Activated T-helper 17 cell treated with anti-CD3 and anti-CD28 coated beads, Interleukin-2, amount 50 U/mL, for 72 hours (primary cell): ENCODE measurements at places on chromosomes 16 and 17. TPM values are rescaled to one million over a fixed set of nuclear protein-coding genes. Genes with fewer than 3 reads are reported as not detected.

DNA sequence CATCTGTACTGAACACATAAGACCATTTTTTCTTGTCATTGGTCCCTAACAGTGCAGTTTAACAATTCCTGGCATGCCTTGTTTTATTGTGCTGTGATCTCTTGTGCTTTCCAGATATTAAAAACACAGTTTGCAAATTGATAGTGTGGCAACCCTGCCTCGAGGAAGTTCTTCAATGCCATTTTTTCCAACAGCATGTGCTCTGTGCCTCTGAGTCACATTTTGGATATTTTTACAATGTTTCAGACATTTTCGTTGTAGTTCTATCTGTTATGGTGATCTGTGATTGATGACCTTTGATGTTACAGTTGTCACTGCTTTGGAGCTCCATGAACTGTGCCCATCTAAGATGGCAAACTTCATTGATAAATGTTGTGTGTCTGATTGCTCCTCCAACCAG is 66.2 kb downstream of the GOSR1 start:
- no peak for ATAC-seq

Gene ANKRD40CL
- not detected for total RNA-seq

DNA sequence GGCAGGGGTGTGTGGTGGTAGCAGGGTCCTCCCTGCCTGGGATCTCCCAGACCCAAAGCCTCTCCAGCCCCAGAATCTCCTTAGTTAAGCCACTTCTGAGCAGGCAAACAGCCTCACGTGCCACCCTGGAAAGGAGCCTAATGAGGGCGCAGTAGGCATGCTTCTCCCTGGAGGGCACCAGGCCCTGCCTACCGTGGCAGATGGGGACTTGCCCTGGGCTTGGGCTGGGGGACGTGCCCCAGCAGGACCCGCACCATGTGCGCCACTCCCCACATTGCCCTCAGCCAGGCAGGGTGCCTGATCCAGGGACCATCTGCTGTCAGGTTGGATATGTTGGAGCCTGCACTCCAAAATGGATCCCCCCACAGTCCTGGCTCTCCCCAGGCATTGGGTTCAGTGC is 14.2 kb downstream of the FAM83G start:
- ATAC-seq = no peak

DNA sequence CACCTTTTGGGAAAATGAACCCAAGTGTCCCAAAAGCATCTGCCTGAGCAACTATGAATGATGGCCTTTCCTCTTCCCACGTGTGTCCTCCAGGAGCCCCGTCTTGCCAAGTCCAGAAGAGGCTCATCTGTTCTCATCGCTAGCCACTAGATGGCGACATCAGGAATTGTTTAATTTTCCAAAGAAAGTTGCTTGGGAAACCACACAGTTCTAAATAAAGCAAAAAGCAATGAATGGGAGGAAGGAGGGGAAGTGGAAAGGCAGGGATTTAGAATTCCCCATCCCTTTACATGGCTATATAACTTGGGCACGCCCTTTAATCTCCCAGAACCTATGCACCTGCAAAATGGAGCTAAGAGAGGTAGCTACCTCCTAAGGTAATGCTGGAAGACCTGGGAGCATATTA is 9.0 kb upstream of the CDH5 start:
- peak; percentile 31 for ATAC-seq

Gene HOXB7
- 0.95 TPM for total RNA-seq

DNA sequence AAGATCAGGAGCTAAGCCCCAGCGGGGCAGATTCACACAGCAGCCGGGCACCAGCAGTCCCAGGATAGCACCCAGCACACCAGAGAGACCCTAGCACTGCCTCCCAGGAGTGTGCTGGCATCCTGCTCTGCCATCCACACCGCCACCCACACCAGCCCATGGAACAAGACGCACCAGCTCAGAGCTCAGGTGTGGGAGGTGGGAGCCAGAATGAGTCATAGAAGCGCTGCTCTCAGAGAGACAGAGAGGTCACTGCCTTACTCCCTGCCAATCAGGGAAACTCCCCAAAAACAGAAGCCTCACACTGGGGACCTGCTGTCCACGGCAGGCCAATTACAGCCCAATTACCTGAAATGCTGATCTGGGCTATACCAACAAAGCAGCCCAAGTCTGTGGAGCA is 64.9 kb downstream of the CDYL2 start:
- ATAC-seq = peak; percentile 93

DNA sequence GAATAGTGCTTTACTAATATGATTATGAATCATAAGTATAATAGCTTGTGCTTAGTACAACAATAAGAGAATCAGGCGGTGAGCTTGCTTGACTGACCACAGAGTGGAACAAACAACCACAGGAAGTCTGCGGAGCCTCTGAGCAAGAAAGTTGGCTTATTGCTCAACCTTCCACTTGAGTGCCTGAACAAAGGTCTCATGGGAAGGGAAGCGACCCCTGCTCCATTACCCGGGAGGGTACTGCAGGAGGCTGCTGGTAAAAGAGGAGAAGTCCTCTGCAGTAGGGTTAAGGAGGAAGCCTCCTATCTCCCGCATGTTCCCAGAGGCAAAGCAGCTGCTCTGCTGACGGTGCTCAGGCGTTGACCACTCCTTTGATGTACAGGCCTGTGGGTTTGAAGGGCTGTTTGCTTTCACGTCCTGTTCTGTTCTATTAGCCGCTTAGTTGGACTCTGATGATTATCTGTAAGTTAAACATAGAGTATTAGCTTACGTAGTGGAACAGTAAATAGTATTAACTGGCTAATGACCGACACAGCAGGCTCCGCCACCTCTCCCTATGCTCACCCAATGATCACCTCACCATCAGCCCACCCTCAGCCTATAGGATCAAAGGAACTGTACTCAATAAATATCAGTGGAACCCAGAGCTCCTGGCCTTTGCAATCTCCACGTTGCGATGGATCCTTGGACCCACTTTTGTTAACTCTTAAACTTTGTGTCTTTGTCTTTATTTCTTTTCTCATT is 17.5 kb downstream of the ALOX15B start:
- peak; percentile 80 for ATAC-seq

Gene CXCL16
- total RNA-seq = 2.7 TPM

DNA sequence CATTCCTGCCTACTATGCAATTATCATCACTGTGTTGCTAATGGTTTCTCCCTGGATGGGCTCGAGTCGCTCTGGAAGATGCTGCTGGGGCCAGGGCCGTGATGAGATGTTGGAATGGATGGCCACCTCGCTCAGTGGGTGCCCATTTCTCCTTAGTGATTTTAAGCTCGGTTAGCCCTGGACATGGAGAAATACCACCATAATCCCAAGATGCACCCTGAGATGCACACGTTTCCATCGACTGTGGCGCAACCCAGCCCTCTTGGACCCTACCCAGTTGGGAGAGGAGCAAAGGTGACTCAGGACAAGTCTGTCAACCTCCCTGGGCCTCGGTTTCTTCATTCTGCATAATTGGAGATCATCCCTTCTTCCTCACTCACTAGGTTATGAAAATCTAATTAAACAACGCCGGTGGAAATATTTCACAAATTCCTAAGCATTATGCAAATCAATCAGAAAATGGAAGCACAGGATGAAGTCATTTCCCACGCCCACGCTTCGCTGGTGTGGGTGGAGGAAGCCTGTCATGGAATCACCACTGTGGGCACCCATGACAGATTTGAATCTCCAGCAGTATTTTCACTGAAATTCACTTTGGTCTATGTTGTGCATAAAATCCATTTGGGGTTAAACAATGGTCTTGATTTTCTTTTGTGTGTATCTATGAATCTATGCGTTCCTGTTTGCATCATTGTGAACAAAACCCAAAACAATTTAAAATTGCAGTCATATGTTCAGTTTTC is 195.2 kb downstream of the AXIN2 start:
- ATAC-seq = peak; percentile 77

GRCh38 chr17:1785930-1786329 is 24.1 kb downstream of the SERPINF1 start:
- ATAC-seq = no peak

GRCh38 chr17:869567-870525 is 87.7 kb downstream of the MRM3 start:
- no peak for ATAC-seq

DNA sequence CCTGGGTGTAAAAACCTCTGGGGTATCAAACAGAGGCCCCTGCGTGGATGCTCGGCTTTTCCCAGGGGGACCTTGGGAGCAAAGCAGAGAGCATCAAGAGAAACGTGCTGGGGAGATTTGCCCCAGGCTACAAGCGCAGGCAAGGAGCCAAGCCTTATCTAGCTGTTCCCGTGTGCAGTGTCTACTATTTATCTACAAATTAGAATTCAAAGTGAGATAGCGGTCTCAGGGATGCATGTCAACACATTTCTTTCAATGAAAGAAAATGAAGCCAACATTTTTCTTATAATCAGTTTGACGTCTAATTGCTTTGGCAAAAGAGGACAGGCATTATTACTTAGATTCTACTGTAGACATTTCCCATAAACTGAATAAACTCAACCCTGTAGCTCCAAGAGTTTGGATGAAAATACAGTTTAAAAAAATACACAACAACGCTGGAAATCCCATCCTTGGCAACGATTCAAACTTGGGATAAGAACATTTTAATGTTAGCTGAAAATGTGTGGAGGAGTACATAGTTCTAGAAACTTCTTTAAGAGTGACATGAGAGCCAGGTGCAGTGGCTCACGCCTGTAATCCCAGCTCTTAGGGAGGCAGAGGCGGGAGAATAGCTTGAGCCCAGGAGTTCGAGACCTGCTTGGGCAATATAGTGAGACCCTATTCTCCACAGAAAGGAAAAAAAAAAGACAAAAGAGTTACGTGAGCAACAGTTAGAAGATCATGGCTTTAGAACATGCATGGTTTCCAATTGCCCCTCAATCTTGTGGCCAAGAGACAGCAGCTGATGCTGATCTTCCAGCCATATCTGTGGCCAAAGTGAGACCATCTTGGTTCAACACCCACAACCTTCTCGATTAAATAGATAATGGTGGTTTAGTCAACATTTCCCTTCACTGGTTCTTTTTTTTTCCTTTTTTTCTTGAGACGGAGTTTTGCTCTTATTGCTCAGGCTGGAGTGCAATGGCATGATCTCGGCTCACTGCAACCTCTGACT is 7.2 kb downstream of the SPNS3 start:
- ATAC-seq = no peak

Gene CD2BP2
- total RNA-seq = 69.9 TPM

Gene WFDC1
- 0.90 TPM for total RNA-seq

Gene ADORA2B
- total RNA-seq = 0.19 TPM

GRCh38 chr16:80569440-80570105 is 28.8 kb downstream of the DYNLRB2 start:
- ATAC-seq = peak; percentile 99

GRCh38 chr17:70767102-70767701 is 597.9 kb downstream of the KCNJ2 start:
- no peak for ATAC-seq

GRCh38 chr17:731644-732066 is 741 bp upstream of the TLCD3A start:
- peak; percentile 1 for ATAC-seq

DNA sequence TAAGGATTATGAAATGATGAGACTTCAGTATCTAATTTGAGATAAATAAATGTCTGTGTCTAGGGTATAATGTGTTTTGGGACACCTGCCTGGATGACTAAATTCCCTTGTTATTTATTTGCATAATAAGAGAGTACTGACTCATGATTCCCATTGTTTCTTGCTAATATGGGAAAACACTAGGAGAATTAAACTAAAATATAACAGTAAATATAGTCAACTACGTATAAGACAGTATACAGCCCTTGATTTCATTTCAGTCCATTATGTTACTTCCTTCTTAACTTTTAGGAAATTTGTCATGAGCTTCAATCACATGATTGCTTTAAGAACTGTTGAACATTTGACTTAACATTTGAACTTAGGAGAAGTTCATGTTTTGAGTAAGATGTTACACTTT is 62.4 kb downstream of the VMP1 start:
- ATAC-seq = no peak

DNA sequence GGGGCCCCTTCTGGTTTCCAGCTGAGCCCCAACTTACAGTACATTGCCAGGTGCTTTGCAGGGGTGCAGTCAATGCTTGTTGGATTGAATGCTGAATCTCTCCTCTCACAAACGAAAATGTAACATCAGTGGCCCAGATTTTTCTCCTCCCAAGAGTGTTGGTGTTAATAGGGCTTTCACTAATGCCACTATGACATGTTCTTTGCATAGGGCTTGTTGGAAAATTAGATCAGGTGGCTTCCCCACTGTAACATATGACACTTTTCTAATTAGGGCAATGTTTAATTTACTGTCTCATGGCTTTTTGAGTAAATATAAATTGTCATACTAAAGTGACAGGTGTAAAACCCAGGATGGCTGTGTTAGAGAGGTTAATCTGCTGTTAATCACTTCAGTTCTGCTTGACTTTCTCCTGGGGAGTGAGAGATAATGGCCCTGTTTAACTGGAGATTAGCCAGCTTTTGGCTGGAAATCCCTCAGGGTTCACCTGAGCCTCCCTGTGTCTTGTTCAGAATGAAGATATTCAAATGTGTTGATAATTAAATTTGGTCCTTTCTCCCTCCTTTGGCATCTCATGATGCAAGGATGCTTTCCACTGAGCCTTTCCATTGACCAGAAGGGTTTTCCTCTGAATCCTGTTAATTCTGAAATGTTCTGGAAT is 502.3 kb downstream of the RBFOX1 start:
- ATAC-seq = no peak

DNA sequence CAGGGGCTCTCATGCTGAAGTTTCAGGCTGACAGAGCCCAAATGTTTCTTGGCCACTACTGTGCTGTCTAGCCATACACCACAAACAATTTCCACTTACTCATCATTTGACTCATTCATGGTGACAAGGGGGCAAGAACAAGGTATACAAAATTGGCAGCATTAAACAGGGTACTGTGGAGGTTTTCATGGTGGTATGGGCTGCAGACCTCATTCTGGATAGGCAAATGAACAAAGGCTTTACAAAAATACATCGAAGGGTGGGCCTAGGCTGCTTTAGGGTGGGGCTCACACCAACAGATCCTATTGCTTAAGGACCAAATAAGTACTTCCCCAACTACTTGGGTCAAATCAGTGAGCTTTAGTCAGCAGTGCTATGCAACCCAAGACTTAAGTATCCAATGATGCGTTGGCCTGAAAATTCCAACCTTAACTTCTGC is 53.0 kb downstream of the N4BP1 start:
- ATAC-seq = peak; percentile 93

GRCh38 chr16:85239239-85239638 is 127.0 kb upstream of the CIBAR2 start:
- no peak for ATAC-seq

- peak; percentile 87 for ATAC-seq
Observed at GRCh38 chr17:82205720-82206508, 6.7 kb downstream of the CCDC57 start.

Gene TAC4
- total RNA-seq = not detected

DNA sequence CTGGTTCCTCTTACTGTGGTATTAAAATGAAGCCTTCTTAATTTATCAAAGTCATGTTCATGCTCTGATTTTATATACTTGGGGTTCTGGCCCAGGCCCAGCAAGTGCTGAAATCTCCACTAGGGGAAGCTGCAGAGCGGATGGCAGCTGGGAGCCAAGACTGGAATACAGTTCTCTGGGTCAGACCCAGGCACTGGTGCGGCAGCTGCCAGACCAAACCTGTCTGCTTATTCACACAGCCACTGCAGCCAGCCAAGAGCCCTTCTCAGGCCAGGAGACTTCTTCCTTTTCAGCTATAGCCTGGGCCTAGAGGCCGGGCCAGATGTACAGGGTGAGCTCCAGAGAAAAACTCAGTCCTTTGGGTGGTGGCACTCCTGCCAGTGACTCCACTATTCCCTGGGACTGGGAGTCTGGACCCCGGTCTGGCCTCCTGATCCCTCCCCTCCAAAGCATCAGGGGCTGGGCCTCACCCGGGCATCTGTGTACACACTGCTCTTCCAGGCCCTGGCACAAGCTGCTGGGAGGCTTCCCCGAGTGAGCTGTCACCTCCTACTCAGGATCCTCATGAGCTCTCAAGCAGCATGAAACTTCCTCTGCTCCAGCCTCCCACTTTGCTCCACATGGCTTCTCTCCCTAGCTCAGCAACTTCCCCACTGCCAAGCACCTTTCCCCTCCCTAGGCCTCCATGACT is 24.4 kb downstream of the ATP6V0D1 start:
- no peak for ATAC-seq
